ENCODE measurements at places on chromosomes 11 and 22.

- no peak for DNase-seq
Measured at GRCh38 chr11:60854847-60855725, 664 bp downstream of the PTGDR2 start.

GRCh38 chr11:64268893-64269539, 15.4 kb downstream of the BAD start:
- no peak for DNase-seq

DNA sequence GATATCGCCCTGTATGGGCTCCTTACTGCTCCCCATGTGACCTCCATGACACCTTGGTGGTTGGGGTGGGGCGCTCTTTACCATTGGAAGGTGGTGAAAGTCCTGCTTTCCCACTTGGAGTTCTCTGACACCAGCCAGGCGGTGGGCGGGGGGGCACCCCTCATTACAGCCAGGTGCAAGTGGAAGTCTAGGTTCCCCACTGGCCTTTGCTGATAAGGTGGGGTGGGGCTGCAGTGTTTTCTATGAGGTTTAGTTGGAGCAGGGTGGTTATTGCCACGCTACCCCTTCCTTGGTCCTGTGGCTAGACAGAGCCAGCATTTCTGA, 5.5 kb upstream of the SLC37A2 start:
- DNase-seq = no peak

GRCh38 chr11:69106031-69106811, 49.5 kb upstream of the SMIM38 start:
- no peak for DNase-seq

DNA sequence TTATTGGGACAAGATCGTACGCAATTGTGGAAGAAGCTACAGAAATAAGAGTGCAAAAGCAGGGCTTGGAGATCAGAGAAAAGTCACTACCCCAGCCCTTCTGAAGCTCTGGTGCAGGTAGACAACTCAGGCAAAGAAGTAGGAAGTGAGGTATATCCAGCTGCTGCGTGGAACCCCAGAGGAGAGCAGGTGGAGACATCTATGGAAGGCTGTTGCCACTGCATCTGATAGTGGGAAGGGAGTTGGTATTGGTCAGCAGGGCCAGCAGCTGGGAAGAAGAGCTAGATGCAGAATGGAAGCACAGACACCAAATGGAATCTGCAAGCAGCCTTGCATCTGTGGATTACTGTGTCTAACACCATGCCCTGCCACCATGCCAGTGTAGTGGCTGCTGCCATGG, 165.1 kb downstream of the WNT11 start:
- DNase-seq = no peak

DNA sequence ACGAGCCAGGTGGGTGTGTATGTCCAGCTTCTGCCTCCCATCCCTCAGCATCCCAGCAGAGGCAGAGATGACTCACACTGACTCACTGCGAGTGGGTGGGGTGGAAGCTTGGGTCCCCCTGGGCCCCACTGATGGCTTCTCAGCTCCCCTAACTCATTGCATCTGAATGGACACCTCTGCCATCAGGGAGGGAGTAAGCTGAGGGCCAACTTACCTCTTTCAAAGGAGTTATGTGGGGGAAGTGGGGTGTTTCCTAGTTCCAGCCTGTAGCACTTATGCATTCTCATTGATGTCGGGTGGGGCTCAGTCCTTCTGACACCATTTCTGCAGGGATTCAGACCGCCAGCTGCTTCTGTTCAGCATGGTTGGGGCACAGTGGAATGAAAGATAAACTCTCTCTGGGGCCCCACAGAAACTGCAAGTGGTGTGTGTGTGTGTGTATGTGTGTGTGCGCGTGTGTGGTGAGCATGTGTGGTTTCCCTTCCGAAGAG, 1425.8 kb downstream of the TBC1D22A start:
- DNase-seq = no peak

DNA sequence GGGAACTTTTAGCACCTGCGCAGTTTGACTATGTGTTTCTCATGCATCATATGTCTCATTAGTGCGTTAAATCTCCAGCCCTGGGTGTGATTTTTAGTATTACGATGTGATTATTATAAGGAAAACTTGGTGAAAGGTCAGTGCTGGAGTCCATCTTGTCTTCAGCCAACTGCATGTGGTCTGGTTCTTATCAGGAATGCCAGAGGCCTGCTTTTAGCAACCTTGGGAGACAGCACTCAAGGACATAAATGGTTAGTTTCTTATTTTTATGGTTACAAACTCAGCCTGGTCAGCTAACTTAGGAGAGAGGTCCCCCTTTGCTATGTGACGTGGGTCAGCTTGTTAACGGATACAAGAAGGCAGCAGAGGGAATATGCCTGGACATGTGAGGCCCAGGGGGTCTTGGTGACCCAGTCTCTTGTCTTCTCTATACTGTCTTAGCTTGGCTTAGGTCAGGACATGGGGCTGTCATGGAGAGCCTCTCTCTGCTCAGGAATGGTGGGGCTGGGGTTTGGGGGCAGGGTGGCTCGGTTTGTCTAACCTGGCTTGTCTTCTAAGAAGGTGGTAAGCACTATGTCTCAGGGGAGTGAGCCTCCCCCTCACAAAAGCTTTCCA, 21.5 kb downstream of the KCTD21 start:
- peak; percentile 19 for DNase-seq

- no peak for DNase-seq
Measured at GRCh38 chr11:19208181-19208580, 6.4 kb upstream of the CSRP3 start.

- no peak for DNase-seq
Measured at GRCh38 chr11:111454561-111455192, 57.5 kb downstream of the BTG4 start.

GRCh38 chr11:122405547-122406341, 249.8 kb upstream of the UBASH3B start:
- DNase-seq = no peak

DNA sequence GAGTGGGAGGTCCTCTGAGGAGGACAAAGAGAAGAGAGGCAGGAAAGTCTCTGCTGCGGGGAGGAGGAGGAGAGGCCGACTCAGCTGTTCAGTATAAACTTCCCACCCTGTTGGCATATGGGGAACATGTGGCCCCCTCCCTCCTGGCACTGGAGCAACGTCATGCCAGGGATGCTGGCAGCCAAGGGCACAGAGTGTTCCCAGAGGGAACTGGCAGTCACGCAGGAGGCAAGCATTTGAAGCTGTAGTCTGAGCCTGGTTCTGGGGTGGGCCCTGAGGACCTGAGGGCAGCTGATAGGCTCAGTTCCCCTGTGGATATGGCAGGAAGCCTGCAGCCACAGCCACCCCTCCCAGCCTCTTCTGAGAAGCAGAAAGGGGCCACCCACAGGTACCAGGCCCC, 67.1 kb upstream of the TSPAN18 start:
- DNase-seq = no peak

DNA sequence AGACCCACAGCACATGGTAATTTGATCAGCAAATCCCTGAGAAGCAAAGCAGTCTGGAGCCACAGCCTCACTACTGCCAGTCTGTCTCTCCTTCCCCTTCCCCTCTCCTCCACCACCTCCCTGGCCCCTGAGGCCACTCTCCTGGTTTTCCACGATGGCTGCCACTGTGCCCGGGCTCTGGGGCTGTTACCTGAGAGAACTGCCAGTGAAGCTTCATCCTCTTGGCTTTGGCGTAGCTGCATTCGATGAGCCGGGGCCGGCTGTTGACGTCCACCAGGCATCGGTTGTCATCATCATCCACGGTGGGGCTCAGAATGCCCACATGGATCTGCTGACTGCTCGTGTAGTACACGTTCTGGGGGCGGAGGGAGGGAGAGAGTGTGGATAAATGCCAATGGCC, 60.2 kb downstream of the CSNK2A3 start:
- no peak for DNase-seq

- DNase-seq = no peak
Measured at GRCh38 chr11:2940147-2940920, 11.1 kb upstream of the PHLDA2 start.

DNA sequence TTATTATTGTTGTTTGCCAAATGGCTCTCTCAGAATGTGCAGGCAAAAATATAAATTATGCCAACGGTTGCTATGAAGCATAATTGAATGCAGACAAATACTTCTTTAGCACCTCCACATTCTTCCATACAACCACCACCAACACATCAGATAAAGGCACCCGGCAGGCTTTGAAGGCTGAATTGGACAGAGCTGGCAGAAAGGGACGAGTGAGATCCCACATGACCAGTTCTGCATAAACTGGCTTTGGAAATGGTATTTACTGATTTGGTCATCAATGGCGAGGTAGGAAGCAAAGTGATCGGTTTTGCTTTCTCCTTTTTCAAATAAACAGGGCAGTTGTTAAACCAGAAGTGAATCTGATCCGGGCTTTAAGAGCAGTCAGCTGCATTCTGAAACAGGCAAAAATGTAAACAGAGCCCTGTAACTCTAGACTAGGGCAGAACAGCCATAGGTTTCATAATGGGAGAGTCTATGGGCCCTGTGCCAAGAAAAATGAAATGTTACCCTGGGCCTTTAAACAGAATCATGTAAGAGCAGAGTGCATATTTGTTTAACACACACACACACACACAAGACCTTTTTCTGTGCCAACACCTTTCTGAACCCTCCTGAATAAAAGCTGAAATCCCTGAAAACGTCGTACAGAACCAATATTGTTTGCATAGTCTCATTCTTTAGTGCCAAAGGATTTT, 97.7 kb downstream of the MPPED2 start:
- peak; percentile 56 for DNase-seq

DNA sequence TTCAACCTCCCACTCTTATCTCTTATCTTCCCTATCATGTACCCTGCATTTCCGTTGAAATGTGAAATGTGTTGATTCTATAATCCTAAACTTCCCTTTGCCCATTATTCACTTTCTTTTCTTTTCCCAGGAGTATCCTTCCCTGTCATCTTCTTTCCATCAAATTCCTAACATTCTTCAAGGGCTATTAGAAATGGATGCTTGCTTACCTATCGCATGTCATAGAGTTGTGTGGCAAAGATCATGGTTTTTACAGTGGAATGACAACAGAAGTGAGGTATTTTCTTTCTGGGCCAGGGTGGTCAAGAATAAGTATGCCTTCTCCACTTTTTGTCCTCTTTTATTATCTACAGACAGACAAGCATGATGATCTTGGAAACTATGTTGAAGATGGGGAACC, 124.4 kb upstream of the SLC5A12 start:
- no peak for DNase-seq

All from left renal cortex interstitium (tissue), 4 donors.